ENCODE measurements at places on chromosomes 6 and 20.

GRCh38 chr6:137791281-137792159, 75.5 kb upstream of the TNFAIP3 start:
- peaks cover 24% of the 10 kb centered on the region for H3K4me1 ChIP-seq
- no peaks in the 10 kb centered on the region for H3K27me3 ChIP-seq
- H3K36me3 ChIP-seq: no peaks in the 10 kb centered on the region

GRCh38 chr20:49835031-49835430, 22.4 kb downstream of the SLC9A8 start:
- DNase-seq: no peak
- H3K4me3 ChIP-seq: no peak overlapping the region
- H3K27me3 ChIP-seq: no peaks in the 10 kb centered on the region
- peaks cover 27% of the 10 kb centered on the region for H3K36me3 ChIP-seq
- H3K27ac ChIP-seq: no peak overlapping the region
- H3K4me1 ChIP-seq: peaks cover 15% of the 10 kb centered on the region

- no peak for DNase-seq
- H3K36me3 ChIP-seq: peaks cover 1% of the 10 kb centered on the region
- no peaks in the 10 kb centered on the region for H3K27me3 ChIP-seq
- H3K27ac ChIP-seq: no peak overlapping the region
- H3K4me1 ChIP-seq: peaks cover 15% of the 10 kb centered on the region
Observed at GRCh38 chr20:20699144-20699543, 13.3 kb downstream of the RALGAPA2 start.

GRCh38 chr6:154872542-154873114, 122.5 kb upstream of the TIAM2 start:
- no peak overlapping the region for H3K4me3 ChIP-seq
- H3K27ac ChIP-seq: no peak overlapping the region
- no peaks in the 10 kb centered on the region for H3K27me3 ChIP-seq

DNA sequence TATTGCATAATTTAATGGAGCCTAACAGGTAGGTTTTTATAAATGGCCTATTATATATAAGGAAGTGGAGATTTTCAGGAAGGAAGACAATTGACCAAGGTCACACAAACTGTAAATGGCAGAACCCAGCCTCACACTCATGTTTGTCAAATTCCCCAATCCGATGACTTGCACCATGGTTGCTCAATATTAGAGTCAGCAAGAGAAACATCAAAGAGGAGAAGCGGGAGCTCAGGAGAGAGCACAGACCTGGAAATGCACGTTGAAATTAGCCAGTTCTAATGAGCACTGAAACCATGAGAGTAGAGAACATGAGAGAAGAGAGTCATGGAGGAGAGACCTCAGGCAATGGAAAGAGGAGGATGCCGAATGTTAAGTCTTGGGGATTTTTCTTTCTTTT, 13.5 kb upstream of the MLIP start:
- H3K27ac ChIP-seq: no peak overlapping the region
- no peaks in the 10 kb centered on the region for H3K4me1 ChIP-seq

DNA sequence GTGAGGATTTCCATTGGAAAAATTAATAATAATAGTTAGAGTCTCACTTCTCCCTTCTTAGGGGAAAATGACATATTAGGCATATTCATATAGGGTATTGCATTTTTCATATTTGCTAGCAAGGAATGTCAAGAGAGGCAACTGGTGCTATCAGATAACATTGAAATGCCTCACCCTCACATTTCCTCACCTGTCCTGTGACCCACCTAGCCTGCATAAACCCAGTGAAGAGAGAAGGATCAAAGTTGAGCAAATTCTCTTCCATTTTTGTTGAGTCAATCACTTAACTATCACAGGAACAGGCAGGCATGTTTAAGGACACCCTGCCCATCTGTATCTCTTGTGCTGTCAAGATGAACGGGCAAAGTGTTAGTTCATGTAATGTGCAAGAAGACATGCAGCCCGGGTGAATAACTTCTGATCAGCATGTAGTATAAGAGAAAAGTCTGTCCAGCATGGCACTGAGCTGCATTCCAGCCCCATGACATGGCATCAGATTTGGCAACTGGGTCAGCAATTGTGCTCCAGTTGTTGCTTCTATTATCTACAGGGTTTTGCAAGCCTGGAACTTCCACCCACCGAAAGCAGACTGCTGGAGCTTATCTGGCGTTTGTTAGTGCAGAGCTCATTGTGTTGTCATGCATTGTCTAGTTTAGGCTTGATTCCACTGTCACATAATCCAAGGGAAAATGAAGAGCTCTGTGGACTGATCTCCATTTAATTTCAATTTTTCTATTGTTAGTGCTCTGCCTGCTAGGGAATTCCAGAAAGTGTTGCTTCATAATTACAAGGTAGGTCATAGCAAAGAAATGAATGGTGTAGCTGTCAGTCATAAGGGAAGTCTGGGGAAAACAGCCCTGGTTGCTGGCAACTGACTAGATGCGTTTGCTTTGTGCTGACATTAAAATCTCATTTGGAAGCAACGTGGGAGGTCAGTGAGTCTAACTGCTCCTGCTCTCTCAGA, 138.4 kb upstream of the TNFAIP3 start:
- H3K36me3 ChIP-seq: no peaks in the 10 kb centered on the region
- no peak for DNase-seq
- H3K4me3 ChIP-seq: no peak overlapping the region
- no peaks in the 10 kb centered on the region for H3K4me1 ChIP-seq

DNA sequence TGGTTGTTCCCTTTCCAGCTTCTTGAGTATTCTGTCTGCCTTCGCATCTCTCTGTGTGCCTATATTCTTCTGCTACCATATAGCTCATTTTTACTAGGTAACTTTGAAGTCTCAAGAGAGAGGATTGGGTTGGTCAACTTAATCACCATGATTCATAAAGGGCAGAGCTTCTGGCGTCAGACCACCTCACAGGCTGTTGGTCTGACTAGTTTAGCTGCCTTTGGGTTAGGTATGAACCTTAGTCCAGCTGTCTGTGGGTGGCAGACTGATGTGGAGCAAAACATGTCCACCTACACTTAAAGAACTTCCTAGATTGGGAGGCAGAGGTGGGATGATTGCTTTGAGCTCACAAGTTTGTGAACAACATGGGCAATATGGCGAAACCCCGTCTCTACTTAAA, 192.2 kb upstream of the SGK1 start:
- H3K27ac ChIP-seq: no peak overlapping the region
- H3K36me3 ChIP-seq: no peaks in the 10 kb centered on the region
- H3K27me3 ChIP-seq: no peaks in the 10 kb centered on the region
- no peak overlapping the region for H3K4me3 ChIP-seq

DNA sequence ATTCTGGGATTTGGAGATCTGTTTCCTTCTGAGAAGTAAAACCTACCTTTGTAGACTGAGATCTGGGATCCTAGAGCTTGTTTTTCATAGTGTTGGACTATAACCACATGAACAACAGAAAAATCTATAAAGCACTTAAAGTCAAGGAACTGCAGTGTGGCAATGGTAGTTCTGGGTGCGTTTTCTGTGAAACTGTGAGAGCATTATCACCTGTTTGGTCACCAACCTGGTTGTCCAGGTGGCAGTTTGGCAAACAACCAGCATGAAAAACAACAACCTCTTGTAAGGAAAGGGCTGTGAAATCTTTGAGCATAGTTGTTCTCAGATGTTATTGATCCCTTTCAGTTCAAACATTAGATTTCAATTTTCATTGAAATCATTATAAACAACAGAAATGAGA, 215.8 kb upstream of the CITED2 start:
- H3K4me1 ChIP-seq: peaks cover 6% of the 10 kb centered on the region
- H3K27ac ChIP-seq: no peak overlapping the region
- no peak for DNase-seq
- no peaks in the 10 kb centered on the region for H3K36me3 ChIP-seq

GRCh38 chr6:35230498-35230897, 16.7 kb downstream of the SCUBE3 start:
- H3K4me3 ChIP-seq: no peak overlapping the region
- peaks cover 3% of the 10 kb centered on the region for H3K4me1 ChIP-seq
- no peak for DNase-seq
- no peaks in the 10 kb centered on the region for H3K36me3 ChIP-seq
- H3K27ac ChIP-seq: no peak overlapping the region

DNA sequence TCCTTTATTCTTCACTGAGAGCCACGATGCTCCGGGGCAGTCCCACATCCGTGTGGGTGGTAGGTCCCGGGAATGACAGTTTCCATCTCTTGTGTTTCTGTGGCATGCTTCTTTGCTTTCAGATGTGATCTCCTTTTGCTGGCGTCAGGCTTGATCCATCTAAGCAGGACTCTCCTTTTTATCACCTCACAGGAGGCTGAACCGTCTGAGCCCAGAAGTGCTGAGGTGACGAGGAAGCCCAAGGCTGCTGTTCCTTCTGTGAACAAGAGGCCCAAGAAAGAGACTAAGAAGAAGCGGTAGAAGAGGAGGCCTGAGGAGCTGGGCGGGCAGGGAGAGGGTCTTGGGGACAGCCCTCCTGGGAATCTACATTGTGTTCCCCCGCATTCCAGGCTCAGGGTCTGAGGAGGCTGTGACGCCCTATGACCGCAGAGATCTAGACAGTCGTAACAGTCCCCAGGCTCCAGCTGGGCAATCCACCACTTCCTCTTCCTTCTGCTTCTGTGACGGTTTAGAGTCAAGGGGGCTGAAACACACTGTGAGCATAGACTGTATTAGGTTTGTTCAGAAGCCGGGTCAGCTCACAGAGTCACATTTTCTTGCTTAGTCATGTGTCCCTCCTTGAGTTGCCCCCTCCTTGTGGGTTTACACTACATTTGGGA, 26.8 kb downstream of the MANBAL start:
- H3K4me3 ChIP-seq: no peak overlapping the region
- H3K27me3 ChIP-seq: no peaks in the 10 kb centered on the region
- peak overlapping the region; percentile 90 for H3K27ac ChIP-seq
- peaks cover 7% of the 10 kb centered on the region for H3K36me3 ChIP-seq

DNA sequence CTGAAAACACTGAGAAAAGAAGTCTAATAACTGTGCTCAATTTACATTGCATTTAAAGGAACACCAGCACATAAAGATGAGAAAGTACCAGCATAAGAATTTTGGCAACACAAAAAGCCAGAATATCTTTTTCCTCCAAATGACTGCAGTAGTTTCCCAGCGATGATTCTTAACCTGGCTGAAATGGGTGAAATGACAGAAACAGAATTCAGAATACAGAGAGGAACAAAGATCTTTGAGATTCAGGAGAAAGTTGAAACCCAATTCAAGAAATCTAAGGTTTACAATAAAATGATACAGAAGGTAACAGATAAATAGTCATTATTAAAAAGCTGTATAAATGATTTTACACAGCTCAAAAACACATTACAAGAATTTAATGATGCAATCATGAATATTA, 197.0 kb upstream of the EYS start:
- no peaks in the 10 kb centered on the region for H3K4me1 ChIP-seq
- no peak overlapping the region for H3K4me3 ChIP-seq
- H3K36me3 ChIP-seq: no peaks in the 10 kb centered on the region
- H3K27me3 ChIP-seq: no peaks in the 10 kb centered on the region
- no peak overlapping the region for H3K27ac ChIP-seq
- DNase-seq: no peak

DNA sequence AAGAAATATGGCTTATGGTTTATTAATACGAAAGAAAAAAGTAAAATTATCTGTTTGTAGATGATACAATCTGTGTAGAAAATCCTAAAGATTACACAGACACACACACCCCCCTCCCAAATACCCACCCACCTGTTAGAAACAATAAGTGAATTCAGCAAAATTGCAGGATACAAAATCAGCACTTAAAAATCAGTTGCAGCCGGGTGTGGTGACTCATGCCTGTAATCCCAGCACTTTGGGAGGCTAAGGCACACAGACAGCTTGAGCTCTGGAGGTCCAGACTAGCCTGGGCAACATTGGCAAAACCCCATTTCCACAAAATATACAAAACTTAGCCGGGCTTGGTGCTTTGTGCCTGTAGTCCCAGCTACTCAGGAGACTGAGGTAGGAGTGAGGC, 42.3 kb downstream of the NINL start:
- no peak overlapping the region for H3K27ac ChIP-seq
- H3K27me3 ChIP-seq: no peaks in the 10 kb centered on the region
- no peak overlapping the region for H3K4me3 ChIP-seq
- H3K36me3 ChIP-seq: no peaks in the 10 kb centered on the region

- H3K36me3 ChIP-seq: peaks cover 3% of the 10 kb centered on the region
- H3K4me1 ChIP-seq: peaks cover 14% of the 10 kb centered on the region
- H3K27ac ChIP-seq: peak overlapping the region; percentile 65
- no peak for DNase-seq
Observed at GRCh38 chr6:135014353-135014832, 40.2 kb downstream of the HBS1L start.

- DNase-seq: no peak
- no peaks in the 10 kb centered on the region for H3K36me3 ChIP-seq
- H3K4me1 ChIP-seq: no peaks in the 10 kb centered on the region
- H3K27ac ChIP-seq: no peak overlapping the region
Observed at GRCh38 chr6:97909380-97909779, 626.4 kb upstream of the MMS22L start.

DNA sequence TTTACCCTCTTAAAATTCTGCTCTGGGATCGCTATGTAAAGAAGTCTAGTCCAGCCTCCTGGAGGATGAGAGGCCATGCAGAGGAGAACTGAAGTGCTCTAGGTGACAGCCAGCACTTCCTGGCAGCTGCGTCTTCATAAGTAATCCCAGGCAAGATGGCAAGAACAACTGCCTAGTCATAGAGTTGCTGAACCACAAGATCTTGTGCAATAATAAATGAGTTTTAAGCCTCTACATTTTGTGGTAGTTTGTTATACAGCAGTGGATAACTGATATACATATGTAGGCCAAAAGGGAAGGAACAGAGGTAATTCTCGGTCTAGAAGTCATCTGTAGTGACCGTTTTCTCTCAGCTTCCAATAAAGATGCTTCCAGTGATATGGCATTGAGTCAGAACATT, 103.8 kb upstream of the FLRT3 start:
- no peaks in the 10 kb centered on the region for H3K36me3 ChIP-seq
- no peak overlapping the region for H3K27ac ChIP-seq
- H3K27me3 ChIP-seq: no peaks in the 10 kb centered on the region
- no peaks in the 10 kb centered on the region for H3K4me1 ChIP-seq

GRCh38 chr20:16749573-16749972, 1.4 kb downstream of the OTOR start:
- no peaks in the 10 kb centered on the region for H3K36me3 ChIP-seq
- peaks cover 15% of the 10 kb centered on the region for H3K27me3 ChIP-seq
- H3K27ac ChIP-seq: no peak overlapping the region
- H3K4me3 ChIP-seq: no peak overlapping the region

DNA sequence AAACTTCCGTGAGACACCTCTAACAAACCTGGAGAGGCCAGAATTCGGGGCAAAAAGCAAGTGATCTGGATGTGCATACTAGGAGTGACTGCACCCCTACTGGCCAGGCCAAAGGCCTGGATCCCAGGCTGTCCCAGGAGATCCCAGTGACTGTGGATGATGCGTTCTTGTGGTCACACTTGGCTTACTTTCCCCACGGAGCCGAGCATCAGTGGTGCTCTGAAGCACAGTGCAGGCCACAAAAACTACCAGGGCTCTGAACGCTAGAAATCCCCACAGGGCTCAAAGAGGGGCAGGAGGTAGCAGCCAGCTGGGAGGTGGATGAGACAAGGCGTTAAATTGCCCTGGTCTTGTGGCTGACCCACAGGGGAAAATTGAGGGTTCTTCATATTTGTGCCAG, 7.1 kb downstream of the TRIM26 start:
- peak overlapping the region; percentile 62 for H3K27ac ChIP-seq
- H3K4me1 ChIP-seq: peaks cover 70% of the 10 kb centered on the region
- H3K36me3 ChIP-seq: peaks cover 28% of the 10 kb centered on the region
- no peak overlapping the region for H3K4me3 ChIP-seq
- DNase-seq: no peak

- DNase-seq: no peak
- H3K27ac ChIP-seq: no peak overlapping the region
- no peak overlapping the region for H3K4me3 ChIP-seq
- no peaks in the 10 kb centered on the region for H3K4me1 ChIP-seq
Observed at GRCh38 chr6:80142586-80142985, 36.1 kb downstream of the BCKDHB start.

All from effector memory CD8-positive, alpha-beta T cell (primary cell).